Right atrium auricular region (tissue), 2 donors: ENCODE measurements at places on chromosomes 5 and 9. TPM values are rescaled to one million over a fixed set of nuclear protein-coding genes. Genes with fewer than 3 reads are reported as not detected.

DNA sequence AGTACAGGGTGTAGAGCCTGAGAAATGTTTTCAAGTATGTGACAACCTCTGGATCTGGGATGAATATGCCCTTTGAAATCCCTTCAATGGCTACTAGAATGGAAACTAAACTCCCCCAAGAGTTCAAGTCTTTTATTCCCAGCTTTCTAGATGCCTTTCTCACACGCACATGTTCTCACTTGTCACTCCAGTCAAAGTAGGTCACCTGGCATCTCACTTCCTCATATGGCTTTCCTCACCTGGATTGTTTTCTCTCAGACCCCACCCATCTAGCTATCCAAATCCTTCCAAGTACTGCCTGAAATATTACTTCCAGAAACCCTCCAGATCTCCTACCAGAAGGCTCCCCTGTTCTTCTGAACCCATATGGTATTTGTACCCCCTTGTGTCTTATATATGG lies 615.4 kb upstream of the KLF4 start:
- DNase-seq = no peak

QRFP gene
- not detected for total RNA-seq

GRCh38 chr5:173806270-173807035 lies 81.7 kb upstream of the CPEB4 start:
- DNase-seq = no peak

LTC4S gene
- 9.0 TPM for total RNA-seq

PALM2AKAP2 gene
- total RNA-seq = 56.6 TPM

LEAP2 gene
- 1.1 TPM for total RNA-seq

DNA sequence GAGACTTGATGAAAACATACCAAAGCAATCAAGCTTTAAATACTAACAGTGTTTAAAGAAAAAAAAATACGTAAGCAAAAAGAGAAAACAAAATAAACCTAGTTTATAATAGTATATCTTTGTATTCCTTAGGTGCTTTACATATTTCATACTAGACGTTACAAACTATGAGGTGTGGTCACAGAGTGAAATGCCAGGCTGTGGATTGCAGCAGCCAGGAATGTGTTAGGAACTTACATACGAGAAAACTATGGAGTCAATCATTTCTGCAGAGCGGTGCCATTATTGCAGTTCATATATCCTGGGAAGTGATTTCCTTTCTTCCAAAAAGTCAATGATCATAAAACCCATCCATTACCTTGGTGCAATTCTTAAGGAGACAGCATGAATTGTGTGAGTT lies 443.6 kb upstream of the GRAMD2B start:
- no peak for DNase-seq

MAT2B gene
- total RNA-seq = 84.7 TPM

GRCh38 chr5:112548246-112548881 lies 129.3 kb upstream of the EPB41L4A start:
- no peak for DNase-seq

DNA sequence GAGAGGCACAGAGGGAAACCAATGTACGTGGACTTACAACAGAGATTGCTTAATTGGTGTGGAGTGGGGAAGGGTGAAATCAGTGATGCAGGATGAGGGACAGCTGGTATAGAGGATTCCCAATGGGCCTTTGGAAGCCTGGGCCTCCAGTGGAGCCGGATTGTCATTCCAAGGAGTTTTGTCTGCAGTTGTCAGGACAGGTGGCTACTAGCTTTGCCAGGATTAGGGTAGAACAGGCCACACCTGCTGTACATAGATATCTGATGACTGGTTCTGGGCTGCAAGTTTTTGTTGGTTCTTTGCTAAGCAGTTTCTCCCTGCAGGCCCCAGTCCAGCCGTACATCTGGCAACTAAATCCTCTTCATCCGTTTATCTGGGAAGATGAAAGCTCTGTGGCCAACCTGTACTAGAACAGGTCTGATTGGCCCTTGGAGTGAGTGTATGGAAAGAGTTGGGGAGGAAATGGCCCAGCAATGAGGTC lies 4.2 kb downstream of the SKP2 start:
- no peak for DNase-seq

GRCh38 chr5:17396247-17396646 lies 101.8 kb upstream of the TAF11L2 start:
- no peak for DNase-seq

- peak; percentile 77 for DNase-seq
These were observed 66.7 kb downstream of the ZNF462 start for GRCh38 chr9:106929471-106930177.

CCDC192 gene
- not detected for total RNA-seq

DNA sequence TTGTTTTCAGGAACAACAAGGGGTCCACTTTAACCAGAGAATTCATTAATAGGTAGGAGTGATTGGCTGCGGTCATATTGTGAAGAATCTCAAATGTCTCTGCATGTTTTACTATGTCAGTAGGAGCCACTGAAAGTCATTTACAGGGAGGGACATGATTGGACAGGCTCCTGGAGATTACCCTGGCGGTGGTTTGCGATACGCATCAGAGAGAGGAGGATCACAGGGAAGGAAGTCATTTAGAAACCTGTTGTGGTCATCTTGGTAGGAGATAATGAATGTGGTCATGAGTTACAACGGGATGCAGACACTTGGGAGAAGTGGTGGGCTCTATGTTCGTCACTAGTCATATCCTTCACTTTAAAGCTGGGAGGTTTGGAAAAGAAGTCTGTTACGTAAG lies 262.8 kb downstream of the FAM114A2 start:
- DNase-seq = no peak

GRCh38 chr5:135432113-135432512 lies 15.0 kb downstream of the DCANP1 start:
- DNase-seq = no peak

DNA sequence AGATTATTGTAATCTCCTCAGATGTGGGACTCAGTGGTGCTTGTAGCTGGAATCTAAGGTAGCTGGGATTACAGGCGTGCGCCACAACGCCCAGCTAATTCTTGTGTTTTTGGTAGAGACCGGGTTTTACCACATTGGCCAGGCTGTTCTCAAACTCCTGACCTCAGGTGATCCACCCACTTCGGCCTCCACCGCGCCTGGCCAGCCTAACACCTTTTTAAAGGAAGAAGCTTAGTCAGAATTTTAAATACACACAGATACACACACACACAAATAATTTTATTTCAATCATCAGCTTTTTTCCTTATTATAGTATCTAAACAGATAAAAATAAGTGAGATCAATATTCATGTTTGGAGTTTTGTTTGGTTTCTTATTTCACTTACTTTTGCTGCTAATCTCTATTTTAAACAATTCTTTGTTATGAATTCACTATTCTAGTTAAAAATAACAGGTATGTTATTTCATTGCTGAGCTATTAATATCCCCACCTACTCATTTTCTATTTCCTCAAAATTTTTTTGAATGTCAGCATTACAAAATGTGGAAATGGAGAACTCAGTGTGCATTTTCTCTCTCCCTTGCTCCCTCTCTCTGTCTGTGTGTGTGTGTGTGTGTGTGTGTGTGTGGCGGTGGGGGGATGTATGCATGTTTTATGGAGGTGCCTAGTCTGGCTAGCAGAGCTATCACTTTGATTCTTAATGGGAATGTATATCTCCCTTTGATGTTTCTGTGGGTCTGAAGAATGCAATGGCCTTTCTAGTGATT lies 960.6 kb upstream of the DMAC1 start:
- no peak for DNase-seq

DNA sequence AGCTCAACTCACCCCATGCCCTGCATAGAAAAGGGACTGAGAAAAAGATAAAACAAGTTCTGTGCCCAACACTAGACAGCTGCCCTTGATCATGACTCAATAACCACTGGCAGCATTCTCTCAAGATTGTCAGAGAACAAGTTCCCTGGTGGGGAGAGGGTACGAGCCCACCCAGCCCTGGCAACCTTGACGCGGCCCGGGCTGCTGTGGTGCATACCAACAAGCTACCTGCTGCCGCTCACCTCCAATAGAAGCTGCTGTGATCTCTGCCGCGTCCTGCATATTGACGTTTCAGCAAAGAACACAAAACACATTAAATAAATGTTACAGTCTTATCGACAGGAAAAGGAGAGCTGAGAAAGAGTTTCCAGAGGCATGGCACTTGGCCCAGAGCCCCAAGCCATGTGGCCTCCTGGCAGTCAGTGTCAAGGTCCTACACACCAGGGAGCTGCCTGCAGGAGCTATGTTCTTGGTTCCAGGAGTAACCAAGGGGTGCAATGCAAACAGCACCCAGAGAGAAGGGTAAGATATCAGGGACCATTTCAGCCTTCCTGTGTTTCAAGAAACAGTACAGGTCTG lies 28.3 kb downstream of the WHRN start:
- no peak for DNase-seq

- peak; percentile 63 for DNase-seq
These were observed 149.8 kb upstream of the CDKN2B start for GRCh38 chr9:22158927-22159346.

DNA sequence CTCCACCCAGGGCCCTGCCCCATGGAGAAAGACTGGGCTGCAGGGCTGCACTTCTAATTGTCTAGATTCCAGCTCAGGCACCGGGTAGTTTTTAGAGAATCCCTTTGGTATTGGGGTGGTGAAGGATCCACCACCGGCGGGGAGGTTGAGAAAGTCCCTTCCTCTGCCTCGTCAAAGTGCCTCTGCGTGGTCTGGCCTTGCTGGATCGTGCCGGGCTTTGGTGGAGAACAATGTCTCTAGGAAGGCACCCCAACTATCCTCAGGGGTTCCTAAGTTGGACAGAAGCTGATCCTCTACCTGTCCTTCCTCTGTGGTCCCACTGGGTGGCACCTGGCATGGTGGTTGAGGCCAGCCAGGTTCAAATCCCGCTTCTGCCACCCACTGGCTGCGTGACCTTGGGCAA lies 7.3 kb upstream of the AMBP start:
- no peak for DNase-seq

GRCh38 chr9:77817590-77818311 lies 169.6 kb upstream of the GNA14 start:
- no peak for DNase-seq

GRCh38 chr5:127925916-127926315 lies 157.7 kb upstream of the SLC12A2 start:
- no peak for DNase-seq

DNA sequence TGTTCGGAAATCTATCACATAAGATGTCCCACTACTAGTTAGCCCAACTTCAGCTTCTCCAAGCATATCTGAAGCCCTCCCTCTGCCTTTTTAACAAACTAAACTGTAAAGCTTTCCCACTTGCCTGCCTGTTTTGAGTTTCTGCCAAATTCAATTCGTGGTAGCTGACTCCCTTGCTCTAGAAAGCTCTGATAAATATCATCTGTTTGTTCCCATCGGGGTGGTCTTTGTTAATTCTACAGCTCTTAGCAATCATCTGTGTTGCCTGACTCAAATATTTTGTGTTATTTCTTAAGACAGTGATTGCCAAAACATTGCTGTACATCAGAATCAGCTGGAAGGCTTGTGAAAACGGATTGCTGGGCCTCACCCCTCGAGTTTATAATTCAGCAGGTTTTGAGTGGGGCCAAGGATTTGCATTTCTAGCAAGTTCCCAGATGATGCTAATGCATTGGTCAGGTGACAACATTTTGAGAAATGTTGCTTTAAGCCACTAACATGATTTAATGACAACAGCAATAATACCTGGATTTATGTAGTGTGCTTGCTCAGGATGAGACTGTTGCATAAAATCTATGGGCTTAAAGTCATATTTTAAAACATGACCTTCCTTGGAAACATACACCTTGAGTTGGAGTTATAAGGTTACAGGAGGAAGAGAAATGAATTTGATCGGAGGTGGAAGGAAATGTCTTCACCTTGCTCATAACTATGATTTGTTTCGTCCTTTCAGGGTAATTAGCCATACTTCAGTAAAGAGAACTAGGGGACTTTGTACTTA lies 631.9 kb downstream of the PSAT1 start:
- no peak for DNase-seq

GRCh38 chr5:141649056-141649688 lies 2.0 kb downstream of the FCHSD1 start:
- DNase-seq = no peak

ECSCR gene
- total RNA-seq = 35.4 TPM

- no peak for DNase-seq
These were observed 18.3 kb upstream of the HSDL2 start for GRCh38 chr9:112361601-112362000.

PCDHGC5 gene
- total RNA-seq = 1.4 TPM

DNA sequence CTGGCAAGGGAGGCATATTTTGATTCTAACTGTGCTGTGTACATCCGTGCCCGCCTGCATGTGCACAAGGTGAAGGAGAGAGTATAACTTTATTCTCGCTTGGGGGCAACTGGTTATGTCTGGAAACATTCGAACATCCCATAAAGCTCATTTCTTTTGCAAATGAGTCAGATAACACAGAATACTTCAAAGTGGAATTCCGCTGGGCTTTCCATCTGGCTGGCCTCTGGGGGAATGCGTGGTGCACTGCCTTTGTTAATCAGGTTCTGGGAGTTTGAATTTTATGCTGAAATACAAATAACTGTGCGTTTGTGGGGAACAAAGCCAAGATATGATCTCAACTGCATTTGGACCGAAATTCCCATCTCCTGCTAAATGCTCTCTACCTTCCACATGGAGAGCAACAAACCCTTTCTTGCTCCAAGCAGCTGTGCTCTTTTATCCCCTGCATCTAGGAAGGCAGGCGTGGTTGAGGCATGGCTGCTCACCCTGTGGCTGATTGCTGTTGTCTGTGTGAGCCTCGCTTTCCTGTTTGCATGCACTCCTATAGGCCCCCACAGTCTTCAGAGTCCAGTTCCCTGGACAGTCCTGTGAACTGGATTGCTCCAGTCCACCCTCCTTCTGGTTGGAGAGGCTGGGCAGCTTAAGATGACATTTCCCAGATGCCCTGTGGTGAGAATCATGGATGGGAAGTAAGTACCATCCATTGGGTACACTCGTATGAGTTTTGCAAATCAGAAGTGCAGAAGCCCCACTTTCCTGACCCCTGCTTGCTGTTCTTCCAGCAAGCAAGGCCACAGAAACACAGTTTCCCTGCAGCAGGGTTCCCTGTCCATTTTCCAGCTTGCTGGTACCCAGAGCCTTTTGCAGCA lies 82.9 kb upstream of the ALDH1B1 start:
- no peak for DNase-seq

GRCh38 chr5:149860801-149861322 lies 83.7 kb downstream of the PDE6A start:
- DNase-seq = no peak

CMBL gene
- 20.7 TPM for total RNA-seq

OBP2B gene
- total RNA-seq = not detected

GRCh38 chr5:41841325-41841724 lies 28.9 kb downstream of the OXCT1 start:
- DNase-seq = no peak

GRCh38 chr9:68780720-68781119 lies 75.7 kb downstream of the PIP5K1B start:
- no peak for DNase-seq

- no peak for DNase-seq
These were observed 60.1 kb upstream of the GNA14 start for GRCh38 chr9:77708064-77708815.

- no peak for DNase-seq
These were observed 144.7 kb downstream of the CFAP90 start for GRCh38 chr5:7706256-7706655.

DNA sequence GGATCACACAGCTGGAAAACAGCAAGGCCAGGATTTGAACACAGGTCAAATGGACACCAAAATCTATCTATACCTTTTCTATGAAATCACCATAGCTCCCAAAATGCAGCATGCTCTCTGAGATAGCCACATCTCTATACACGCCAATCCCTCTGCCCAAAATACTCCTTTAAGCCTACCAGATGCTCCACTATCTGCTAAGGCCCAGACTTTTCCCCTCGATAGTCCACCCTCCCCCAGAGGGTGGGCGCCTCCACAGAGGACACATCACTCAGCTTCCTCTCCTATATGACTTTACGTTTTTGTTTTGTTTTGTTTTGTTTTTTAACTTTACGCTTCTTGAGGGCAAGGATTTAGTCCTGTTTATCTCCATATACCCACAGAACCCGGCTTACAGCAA lies 46.8 kb downstream of the MTMR12 start:
- no peak for DNase-seq

SEMA5A gene
- total RNA-seq = 26.2 TPM
